GM23338 (cell line): ENCODE measurements at places on chromosomes 1 and 21. TPM values are rescaled to one million over a fixed set of nuclear protein-coding genes. Genes with fewer than 3 reads are reported as not detected.
A peak's percentile ranks its signal among the peaks of the same experiment; 100 is the strongest.

PIGM gene
- total RNA-seq, result 4.6 and 5.0 TPM in 2 replicates

TENT5C gene
- 0.80 and 1.2 TPM in 2 replicates for total RNA-seq

OPRD1 gene
- 2.3 and 3.6 TPM in 2 replicates for total RNA-seq

NUP210L gene
- not detected in 2 replicates for total RNA-seq

NLRP3 gene
- 0.42 TPM in 1 of 2 replicates, not detected in the other for total RNA-seq

PLA2G2D gene
- not detected in 2 replicates for total RNA-seq

B3GALT2 gene
- total RNA-seq, result not detected in 2 replicates

KDF1 gene
- 18.0 and 21.1 TPM in 2 replicates for total RNA-seq

RNU1-1 gene
- total RNA-seq, result under 0.01 TPM in 1 of 2 replicates, not detected in the other

SLC2A1 gene
- total RNA-seq, result 305 and 479 TPM in 2 replicates

TAL1 gene
- not detected in 2 replicates for total RNA-seq

RIMKLA gene
- 5.5 and 6.6 TPM in 2 replicates for total RNA-seq

CGN gene
- total RNA-seq, result 37.0 and 46.1 TPM in 2 replicates

GRCh38 chr21:30072496-30072895, 94.1 kb downstream of the CLDN17 start:
- peak; percentile 85 for DNase-seq
- H3K27ac ChIP-seq, result no peak overlapping the region
- peaks cover 6% of the 10 kb centered on the region for H3K4me1 ChIP-seq
- no peaks in the 10 kb centered on the region for H3K27me3 ChIP-seq

DNA sequence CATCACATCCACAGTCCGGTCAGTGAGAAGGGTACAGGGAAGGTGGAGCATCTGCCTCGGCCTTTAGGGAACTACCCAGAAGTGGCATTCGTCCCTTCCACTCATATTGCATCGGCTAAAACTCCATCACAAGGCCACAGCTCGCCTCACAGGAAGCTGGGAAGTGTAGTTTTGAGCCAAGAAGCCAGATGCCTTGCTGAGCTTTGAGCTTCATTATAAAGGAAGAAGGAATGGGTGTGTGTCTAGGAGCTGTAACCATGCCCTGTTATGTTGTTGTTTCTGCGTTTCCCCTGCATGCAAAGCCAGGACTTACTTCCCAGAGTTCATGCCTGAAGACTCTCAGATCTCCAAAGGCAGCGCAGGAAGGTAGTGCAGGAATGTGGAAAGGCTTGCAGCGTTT, 61.1 kb downstream of the OPTC start:
- H3K4me1 ChIP-seq, result peaks cover 45% of the 10 kb centered on the region
- H3K4me3 ChIP-seq, result no peak overlapping the region
- no peak overlapping the region for H3K27ac ChIP-seq
- H3K27me3 ChIP-seq, result no peaks in the 10 kb centered on the region
- no peaks in the 10 kb centered on the region for H3K36me3 ChIP-seq

DNA sequence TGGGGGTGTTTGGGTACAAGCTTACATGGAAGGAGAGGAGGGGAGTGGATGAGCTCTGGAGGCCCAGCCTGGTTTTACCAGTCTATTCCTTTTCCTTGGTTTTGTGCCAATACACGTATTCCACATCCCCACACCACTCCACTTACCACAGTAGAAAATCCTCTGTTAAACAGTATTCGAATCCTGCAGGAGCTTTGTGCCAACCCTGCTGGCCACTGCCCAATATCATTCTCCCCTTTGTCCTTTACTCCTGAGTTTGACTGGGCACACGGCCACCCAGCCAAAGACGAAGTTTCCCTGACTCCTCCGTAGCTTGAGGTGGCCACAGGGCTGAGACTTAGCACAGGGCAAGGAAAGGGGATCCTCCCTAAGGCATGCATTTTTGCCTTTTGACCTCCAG, 61.6 kb downstream of the TMCO4 start:
- H3K4me1 ChIP-seq, result no peaks in the 10 kb centered on the region
- no peaks in the 10 kb centered on the region for H3K36me3 ChIP-seq
- DNase-seq, result no peak

DNA sequence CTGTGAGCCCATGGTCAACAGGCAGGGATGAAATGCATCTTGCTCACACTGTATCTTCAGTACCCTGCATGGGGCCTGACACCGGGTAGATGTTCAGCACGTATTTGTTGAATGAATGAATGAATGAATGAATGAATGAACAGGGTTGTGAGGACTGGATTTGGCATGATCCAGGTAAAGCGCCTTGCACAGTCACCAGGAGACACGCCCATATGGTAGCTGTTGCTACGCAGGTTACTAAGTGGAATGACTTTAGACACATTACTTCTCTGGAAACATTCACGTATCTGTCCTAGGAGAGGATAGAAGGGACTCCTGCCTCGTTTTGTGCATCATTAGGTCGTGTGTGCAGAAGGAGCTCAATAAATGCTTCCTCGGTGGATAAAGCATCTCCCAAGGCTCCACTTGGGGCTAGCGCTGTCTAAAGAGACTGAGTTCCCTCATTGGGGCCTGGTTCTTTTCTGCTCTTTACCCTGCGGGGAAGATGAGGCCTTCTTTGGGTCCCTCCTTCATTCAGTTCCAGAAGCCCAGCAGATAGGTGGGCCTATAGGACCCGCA, 54.2 kb downstream of the NDUFS5 start:
- no peak for DNase-seq
- H3K27ac ChIP-seq, result no peak overlapping the region
- H3K4me3 ChIP-seq, result peak overlapping the region; percentile 67
- no peaks in the 10 kb centered on the region for H3K36me3 ChIP-seq
- peaks cover 5% of the 10 kb centered on the region; the same call in 1 of the 2 replicates for H3K4me1 ChIP-seq

- H3K27me3 ChIP-seq, result no peaks in the 10 kb centered on the region
- H3K4me3 ChIP-seq, result no peak overlapping the region
- no peaks in the 10 kb centered on the region for H3K36me3 ChIP-seq
- DNase-seq, result no peak
Measured at GRCh38 chr21:46124926-46125845, 27.3 kb downstream of the COL6A2 start.

DNA sequence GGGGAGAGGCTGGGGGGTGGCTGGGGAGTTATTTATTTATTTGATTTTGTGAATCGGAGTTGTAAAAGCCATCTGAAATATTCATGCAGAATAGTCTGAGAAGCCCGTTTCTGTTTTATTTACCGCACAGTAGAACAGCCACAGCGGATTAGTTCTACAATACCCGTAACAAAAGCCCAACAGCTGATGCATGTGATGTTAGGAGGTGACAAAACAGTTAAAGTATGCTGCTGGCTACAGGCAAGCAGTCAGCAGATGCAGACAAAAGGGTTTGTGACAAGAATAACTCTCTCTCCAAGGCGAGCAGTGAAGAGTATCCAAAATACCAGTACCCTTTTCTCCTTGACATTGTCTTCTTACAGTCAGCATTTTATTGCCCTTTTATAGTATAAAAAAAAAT, 42.0 kb downstream of the PROX1 start:
- no peaks in the 10 kb centered on the region; the same call in 1 of the 2 replicates for H3K36me3 ChIP-seq
- peak; percentile 33 for DNase-seq
- no peak overlapping the region for H3K4me3 ChIP-seq
- H3K27ac ChIP-seq, result no peak overlapping the region

DNA sequence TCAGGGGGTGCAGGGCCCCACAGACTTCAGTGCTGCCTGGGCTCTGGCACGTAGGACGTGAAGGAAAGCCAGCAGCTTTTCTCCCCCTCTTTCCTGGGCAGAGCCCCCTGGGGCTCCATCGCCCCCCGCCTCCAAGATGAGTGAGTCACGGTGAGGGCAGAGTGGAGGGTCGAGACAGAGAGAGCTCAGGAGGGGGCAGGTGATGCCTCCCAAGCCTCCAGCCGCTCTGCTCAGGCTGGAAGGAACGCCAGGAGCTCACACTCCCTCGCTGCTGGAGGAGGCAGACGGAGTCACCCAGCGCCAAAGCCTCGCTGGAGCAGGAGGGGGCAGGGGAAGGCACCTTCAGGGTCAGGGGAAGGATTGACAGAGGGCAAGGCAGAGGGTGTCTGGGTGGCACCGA, 119.5 kb downstream of the CASZ1 start:
- no peak overlapping the region for H3K4me3 ChIP-seq
- peaks cover 24% of the 10 kb centered on the region for H3K4me1 ChIP-seq
- no peaks in the 10 kb centered on the region for H3K27me3 ChIP-seq
- no peak overlapping the region for H3K27ac ChIP-seq
- H3K36me3 ChIP-seq, result no peaks in the 10 kb centered on the region; the same call in 1 of the 2 replicates
- no peak for DNase-seq

- H3K4me3 ChIP-seq, result no peak overlapping the region
- H3K36me3 ChIP-seq, result no peaks in the 10 kb centered on the region
- no peak overlapping the region for H3K27ac ChIP-seq
- H3K27me3 ChIP-seq, result no peaks in the 10 kb centered on the region
- DNase-seq, result no peak
Measured at GRCh38 chr1:61190153-61190552, 107.8 kb downstream of the NFIA start.

DNA sequence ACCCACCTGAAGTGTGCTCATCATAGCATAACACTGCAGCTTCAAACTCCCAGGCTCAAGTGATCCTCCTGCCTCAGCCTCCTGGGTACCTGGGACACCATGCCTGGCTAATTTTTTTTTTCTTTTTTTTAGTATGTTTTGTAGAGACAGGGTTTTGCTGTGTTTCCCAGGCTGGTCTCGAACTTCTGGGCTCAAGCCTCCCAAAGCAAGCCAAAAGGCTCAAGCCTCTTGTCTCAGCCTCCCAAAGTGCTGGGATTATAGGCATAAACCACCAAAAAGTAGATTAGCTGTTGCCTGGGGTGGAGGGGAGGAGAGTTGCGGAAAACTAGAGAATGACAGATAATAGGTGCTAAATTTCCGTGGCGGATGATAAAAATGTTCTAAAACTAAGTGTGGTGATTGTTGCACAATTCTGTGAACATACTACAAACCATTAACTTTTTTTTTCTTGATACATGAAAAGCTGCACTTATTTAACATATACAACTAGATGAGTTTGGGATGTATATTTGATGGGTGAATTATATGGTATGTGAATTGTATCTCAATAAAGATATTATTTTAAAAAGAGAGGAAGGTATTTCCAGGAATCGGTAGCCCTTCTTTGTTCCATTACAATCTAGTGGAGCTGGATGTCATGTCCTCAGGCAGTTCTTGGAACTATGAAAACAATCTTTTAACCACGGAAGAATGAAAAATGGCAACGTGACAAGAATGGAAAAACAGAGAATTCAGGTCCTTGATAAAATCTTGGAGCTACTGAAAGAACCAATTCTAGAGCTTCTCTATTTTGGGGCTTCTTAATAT, 27.3 kb upstream of the MED18 start:
- H3K36me3 ChIP-seq, result no peaks in the 10 kb centered on the region
- peaks cover 5% of the 10 kb centered on the region; the same call in 1 of the 2 replicates for H3K4me1 ChIP-seq
- H3K27ac ChIP-seq, result no peak overlapping the region
- DNase-seq, result no peak

DNA sequence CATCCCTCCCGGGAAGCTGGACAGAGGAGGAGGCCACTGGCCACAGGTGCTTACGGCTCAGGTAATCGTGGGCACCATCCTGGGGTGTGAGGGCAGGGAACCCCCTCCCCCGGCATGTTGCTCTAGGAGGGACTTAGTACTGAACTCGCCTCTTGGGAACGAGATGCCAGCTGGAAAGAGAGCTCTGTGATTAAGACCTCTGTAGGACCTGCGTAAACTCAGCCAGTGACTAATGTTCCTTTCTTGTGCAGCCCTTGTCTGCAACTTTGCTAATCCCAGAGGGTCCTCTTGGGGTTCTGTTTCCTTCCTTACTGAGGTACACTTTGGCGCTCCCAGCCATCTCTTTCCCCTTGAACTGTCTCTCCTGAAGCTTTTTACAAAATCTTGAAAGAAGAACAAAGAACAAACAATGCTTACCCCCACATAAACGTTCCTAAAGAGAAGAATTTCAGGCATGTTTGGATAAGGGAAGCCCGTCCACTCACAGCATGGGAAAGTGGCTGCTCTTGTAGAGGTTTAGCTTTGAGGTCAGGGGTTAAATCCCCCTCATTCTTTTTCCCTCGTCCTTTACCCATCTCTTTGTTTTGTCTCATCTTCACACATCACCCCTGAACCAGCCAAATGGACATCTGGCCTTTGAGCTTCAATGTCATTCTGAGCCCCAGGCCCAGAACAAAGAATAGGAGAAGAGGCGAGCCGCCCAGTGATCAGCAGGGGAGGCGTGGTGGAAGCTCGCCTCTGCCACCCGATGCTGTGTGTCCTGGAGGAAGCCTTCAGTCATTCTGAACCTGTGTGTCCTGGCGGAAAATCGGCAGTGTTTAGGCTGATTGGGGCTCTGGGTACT, 37.4 kb downstream of the CITED4 start:
- H3K27ac ChIP-seq, result peak overlapping the region; percentile 52; the same call in 1 of the 2 replicates
- H3K4me1 ChIP-seq, result peaks cover 15% of the 10 kb centered on the region
- DNase-seq, result peak; percentile 70
- H3K36me3 ChIP-seq, result no peaks in the 10 kb centered on the region
- no peak overlapping the region for H3K4me3 ChIP-seq

- DNase-seq, result peak; percentile 77
- no peak overlapping the region for H3K27ac ChIP-seq
- H3K4me1 ChIP-seq, result no peaks in the 10 kb centered on the region
- no peak overlapping the region for H3K4me3 ChIP-seq
- no peaks in the 10 kb centered on the region for H3K36me3 ChIP-seq
Measured at GRCh38 chr1:55483523-55483922, 268.4 kb upstream of the USP24 start.

GRCh38 chr1:32992489-32993323, 28.1 kb upstream of the RNF19B start:
- no peaks in the 10 kb centered on the region for H3K27me3 ChIP-seq
- DNase-seq, result peak; percentile 82
- H3K36me3 ChIP-seq, result no peaks in the 10 kb centered on the region
- H3K4me3 ChIP-seq, result no peak overlapping the region
- H3K27ac ChIP-seq, result no peak overlapping the region

GRCh38 chr1:22875241-22875640, 97.4 kb downstream of the LACTBL1 start:
- no peak overlapping the region for H3K27ac ChIP-seq
- 0 out of 2 replicates have a peak, but pooled peaks cover 2% of the 10 kb centered on the region for H3K4me1 ChIP-seq
- H3K4me3 ChIP-seq, result no peak overlapping the region

GRCh38 chr1:78370779-78371482, 119.8 kb upstream of the PTGFR start:
- no peak overlapping the region for H3K27ac ChIP-seq
- H3K4me1 ChIP-seq, result no peaks in the 10 kb centered on the region
- DNase-seq, result no peak
- no peak overlapping the region for H3K4me3 ChIP-seq

- H3K4me1 ChIP-seq, result no peaks in the 10 kb centered on the region
- DNase-seq, result no peak
- no peaks in the 10 kb centered on the region for H3K36me3 ChIP-seq
- H3K27me3 ChIP-seq, result no peaks in the 10 kb centered on the region
- no peak overlapping the region for H3K4me3 ChIP-seq
Measured at GRCh38 chr1:95653618-95654017, 419.6 kb downstream of the RWDD3 start.

DNA sequence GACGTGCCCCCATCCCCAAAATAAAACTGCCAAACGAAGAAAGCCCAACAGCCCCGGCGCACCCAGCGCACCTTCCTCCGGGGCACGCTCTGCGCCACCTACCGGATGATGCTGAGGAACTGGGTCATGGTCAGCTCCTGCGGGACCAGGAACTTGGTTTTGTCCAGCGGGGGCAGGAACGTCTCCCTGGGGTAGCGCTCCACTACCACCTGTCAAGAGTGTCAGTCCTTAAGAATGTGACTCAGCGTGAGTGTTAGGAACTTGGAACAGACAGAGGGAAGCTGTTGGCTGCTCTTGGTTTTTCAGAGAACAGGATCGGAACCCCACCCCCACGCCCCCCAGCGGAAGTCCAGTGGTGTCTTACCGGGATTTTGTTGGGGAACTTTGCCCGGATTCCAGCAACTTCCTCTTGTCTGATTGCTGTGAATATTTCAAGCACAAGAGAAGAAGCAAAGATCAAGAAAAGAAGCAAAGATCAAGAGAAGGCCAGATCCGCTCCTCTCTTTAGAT, 431 bp downstream of the MAP1LC3C start:
- peak overlapping the region; percentile 64 for H3K4me3 ChIP-seq
- DNase-seq, result peak; percentile 87
- no peaks in the 10 kb centered on the region for H3K27me3 ChIP-seq

GRCh38 chr21:40587736-40588346, 259.1 kb downstream of the DSCAM start:
- no peak for DNase-seq
- no peaks in the 10 kb centered on the region for H3K36me3 ChIP-seq
- H3K4me1 ChIP-seq, result peaks cover 3% of the 10 kb centered on the region
- H3K4me3 ChIP-seq, result no peak overlapping the region
